ENCODE measurements at places on chromosomes 4 and X. TPM values are rescaled to one million over a fixed set of nuclear protein-coding genes. Genes with fewer than 3 reads are reported as not detected.

GRCh38 chr4:181289198-181289597 is 954.0 kb upstream of the TENM3 start:
- no peaks in the 10 kb centered on the region for H3K36me3 ChIP-seq
- H3K4me1 ChIP-seq: no peaks in the 10 kb centered on the region
- H3K27me3 ChIP-seq: no peaks in the 10 kb centered on the region

GRCh38 chrX:6968231-6968630 is 179.3 kb upstream of the STS start:
- DNase-seq: no peak
- H3K36me3 ChIP-seq: no peaks in the 10 kb centered on the region
- no peaks in the 10 kb centered on the region for H3K4me1 ChIP-seq
- H3K4me3 ChIP-seq: no peak overlapping the region
- H3K27me3 ChIP-seq: no peaks in the 10 kb centered on the region
- H3K27ac ChIP-seq: no peak overlapping the region

GRCh38 chr4:55444827-55445226 is 49.1 kb downstream of the TMEM165 start:
- no peak for DNase-seq
- H3K36me3 ChIP-seq: peaks cover 12% of the 10 kb centered on the region
- peaks cover 12% of the 10 kb centered on the region for H3K4me1 ChIP-seq
- H3K4me3 ChIP-seq: no peak overlapping the region
- no peaks in the 10 kb centered on the region for H3K27me3 ChIP-seq
- no peak overlapping the region for H3K27ac ChIP-seq

ATP11C gene
- 25.4 TPM for total RNA-seq

DNA sequence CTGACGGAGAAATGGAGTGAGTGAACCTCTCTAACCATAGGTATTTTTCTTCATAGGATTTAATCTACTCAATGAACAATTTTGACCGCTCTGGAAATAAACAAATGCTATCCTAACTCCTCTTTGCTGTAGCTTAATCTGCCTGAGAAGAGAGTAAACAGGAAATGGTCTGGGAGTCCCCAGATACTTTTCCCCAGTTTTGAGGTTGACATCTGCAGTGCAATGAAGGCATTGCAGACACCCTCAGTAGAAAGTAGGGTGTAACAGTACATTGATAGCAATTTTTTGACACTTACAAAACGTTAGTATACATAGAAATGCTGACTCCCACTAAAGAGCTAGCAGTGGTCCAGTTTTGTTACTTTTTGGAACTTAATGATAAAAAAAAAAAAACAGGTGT is 495.9 kb upstream of the FAM241A start:
- DNase-seq: no peak
- no peaks in the 10 kb centered on the region for H3K4me1 ChIP-seq
- no peaks in the 10 kb centered on the region for H3K36me3 ChIP-seq
- H3K27ac ChIP-seq: no peak overlapping the region
- H3K27me3 ChIP-seq: no peaks in the 10 kb centered on the region

DNA sequence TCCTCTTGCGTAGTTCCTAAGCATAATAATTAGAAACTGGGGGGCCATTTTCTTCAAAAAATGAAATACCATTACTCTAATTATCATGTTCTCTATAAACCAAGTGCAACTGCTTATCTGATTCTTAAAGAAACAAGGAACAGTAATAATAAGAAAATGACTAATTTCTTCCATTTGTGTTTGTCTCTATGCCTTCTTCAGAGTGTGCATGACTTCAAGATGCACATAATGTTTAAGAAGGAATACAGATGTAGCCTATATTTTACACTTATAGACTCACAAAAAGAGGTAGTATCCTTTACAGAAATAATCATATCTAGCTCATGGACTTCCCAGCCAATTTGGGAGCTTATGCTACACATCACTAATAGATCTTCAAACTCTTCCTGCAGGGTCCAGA is 131.7 kb downstream of the CHRNA9 start:
- no peak for DNase-seq
- H3K4me3 ChIP-seq: no peak overlapping the region
- peaks cover 10% of the 10 kb centered on the region for H3K4me1 ChIP-seq
- H3K27me3 ChIP-seq: peaks cover 3% of the 10 kb centered on the region
- no peak overlapping the region for H3K27ac ChIP-seq

GAGE13 gene
- not detected for total RNA-seq

DNA sequence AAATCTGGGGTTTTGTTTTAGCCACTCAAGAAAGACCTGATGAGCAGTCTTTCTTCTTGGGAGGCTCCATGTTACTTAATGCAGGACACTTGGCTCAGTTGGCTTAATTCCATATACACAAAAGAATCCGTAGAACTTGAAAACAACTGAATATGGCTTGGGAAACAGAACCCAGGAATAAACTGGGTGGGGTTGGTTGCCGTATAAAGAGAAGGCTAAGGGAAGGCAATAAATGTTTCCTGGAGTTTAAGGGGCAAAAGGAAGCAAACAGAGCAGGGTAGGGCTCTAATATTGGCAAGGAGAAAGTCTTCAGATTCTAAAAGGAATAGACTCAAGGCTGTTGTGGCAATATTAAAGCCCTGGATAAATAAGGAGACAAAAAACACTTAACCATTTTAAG is 8.4 kb downstream of the TNMD start:
- no peaks in the 10 kb centered on the region for H3K4me1 ChIP-seq
- no peak overlapping the region for H3K4me3 ChIP-seq
- H3K27ac ChIP-seq: no peak overlapping the region
- no peak for DNase-seq
- peaks cover 4% of the 10 kb centered on the region for H3K27me3 ChIP-seq

ARMCX2 gene
- 15.6 TPM for total RNA-seq

CDS1 gene
- total RNA-seq: 0.12 TPM

NHSL2 gene
- total RNA-seq: 0.31 TPM

GRCh38 chrX:23993012-23993633 is 33.9 kb downstream of the KLHL15 start:
- no peaks in the 10 kb centered on the region for H3K27me3 ChIP-seq
- peaks cover 11% of the 10 kb centered on the region for H3K36me3 ChIP-seq
- H3K4me1 ChIP-seq: peaks cover 11% of the 10 kb centered on the region
- no peak for DNase-seq
- H3K27ac ChIP-seq: peak overlapping the region; percentile 29
- H3K4me3 ChIP-seq: no peak overlapping the region

DNA sequence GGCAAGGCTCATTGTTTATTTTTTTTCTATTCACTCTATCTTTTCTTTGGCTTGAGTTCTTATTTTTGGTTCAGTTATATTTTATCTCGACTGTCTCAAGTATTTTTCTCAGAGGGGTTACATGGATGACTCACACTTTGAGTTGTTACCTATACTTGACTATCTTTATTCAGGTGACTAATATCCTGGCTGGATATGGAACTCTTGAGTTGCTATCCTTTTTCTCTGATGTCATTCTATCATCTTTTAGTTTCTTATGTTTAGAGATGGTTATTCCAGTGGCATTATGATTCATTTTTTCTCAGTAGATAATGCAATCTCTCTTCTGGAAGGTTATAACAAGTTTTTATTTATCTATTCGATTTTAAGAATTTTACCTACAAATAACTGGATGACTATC is 117.9 kb downstream of the COX18 start:
- no peak for DNase-seq
- H3K4me3 ChIP-seq: no peak overlapping the region
- H3K27me3 ChIP-seq: peaks cover 23% of the 10 kb centered on the region
- no peaks in the 10 kb centered on the region for H3K36me3 ChIP-seq
- peak overlapping the region; percentile 5 for H3K27ac ChIP-seq
- peaks cover 13% of the 10 kb centered on the region for H3K4me1 ChIP-seq

PITX2 gene
- not detected for total RNA-seq

Data from activated naive CD8-positive, alpha-beta T cell treated with anti-CD3 and anti-CD28 coated beads for 36 hours (primary cell).